ENCODE measurements at places on chromosomes 7 and 10. TPM values are rescaled to one million over a fixed set of nuclear protein-coding genes. Genes with fewer than 3 reads are reported as not detected.

The ELFN1 gene
- 3.7 TPM for total RNA-seq

The NEUROG3 gene
- total RNA-seq: not detected

The HOXA2 gene
- 0.39 TPM for total RNA-seq

The COL26A1 gene
- not detected for total RNA-seq

The SH2D4B gene
- total RNA-seq: not detected

Measured in subcutaneous preadipocyte (primary cell).